ENCODE measurements at places on chromosomes 7 and 10.

GRCh38 chr10:78203915-78204818, 170.5 kb downstream of the RPS24 start:
- DNase-seq: peak; percentile 46

DNA sequence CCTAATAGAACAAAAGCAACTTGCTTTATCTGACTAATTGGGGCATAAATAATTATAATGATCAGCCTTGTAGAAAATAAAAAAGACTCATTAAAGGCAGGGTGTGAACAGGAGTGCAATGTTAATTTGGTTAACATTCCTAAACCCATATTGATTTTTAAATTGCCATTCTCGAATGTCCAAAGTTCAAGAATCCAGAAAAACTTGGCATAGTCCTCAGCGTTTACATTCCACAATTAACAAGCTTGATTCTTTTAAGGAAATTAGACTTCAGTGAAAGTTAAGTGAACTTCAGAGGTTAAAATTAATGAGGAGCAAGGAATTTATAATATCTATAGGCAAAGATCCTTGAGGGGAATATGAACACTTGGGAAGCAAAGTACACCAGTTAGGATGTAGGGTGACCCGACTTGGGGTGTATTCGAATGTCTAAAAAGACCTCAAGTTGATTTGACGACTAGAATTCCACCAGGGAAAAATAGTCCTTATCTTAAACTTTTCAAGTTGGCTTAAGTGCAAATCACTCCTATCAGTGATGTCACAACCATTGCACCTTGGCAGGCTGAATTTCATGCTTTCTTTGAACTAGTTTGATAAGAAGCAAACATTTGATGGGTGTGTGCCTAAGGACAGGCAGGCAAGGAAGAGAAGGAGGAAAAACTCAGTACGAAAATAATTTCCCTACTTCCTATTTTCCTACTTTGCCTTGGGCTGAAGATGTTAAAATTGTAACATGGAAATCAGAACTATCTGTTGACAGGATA, 830.4 kb upstream of the COBL start:
- no peak for DNase-seq

- no peak for DNase-seq
Measured at GRCh38 chr7:141664450-141664849, 37.5 kb downstream of the DENND11 start.

GRCh38 chr7:1829111-1829510, 159.0 kb downstream of the ELFN1 start:
- DNase-seq: no peak

DNA sequence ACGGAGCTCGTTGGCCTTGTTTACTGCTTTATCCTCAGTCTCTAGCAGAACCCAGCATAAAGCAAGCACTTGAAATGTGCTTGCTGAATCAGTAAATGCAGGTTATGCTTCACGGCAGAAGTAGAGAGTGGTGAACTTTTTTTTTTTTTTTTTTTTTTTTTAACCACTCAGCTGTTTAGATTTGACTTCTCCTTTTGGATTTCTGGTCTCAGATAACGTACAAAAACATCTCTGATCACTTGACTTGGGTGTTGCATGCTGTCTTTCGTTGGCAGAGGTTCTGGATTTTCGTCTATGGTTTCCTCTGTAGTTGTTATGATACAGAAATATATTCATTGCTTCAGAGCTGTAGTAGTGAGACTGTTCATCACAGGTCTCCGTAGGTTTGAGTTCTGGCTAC, 242.5 kb upstream of the HABP2 start:
- DNase-seq: no peak

DNA sequence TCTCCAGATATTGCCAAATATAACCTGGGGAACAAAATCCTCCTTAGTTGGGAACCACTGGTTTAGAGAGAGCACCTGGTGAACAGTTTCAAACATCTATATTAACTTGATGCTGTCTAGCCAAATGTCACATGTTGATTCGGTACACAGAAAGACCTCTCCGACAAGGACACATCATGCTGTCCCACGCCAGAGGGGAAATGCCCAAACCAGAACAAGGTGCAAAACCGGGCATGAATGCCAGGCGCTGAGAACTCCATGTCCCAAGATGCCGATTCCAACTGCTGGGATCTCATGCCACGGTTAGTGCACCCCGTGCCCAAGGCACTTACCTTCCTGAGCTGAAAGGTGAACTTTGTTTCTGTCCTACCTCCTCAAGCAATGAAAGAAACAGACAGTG, 100.8 kb downstream of the SFMBT2 start:
- DNase-seq: no peak

GRCh38 chr7:48298779-48299178, 127.5 kb downstream of the ABCA13 start:
- DNase-seq: peak; percentile 36

All from AG08395 (cell line).